ENCODE measurements at places on chromosomes 11 and 22. TPM values are rescaled to one million over a fixed set of nuclear protein-coding genes. Genes with fewer than 3 reads are reported as not detected.
A peak's percentile ranks its signal among the peaks of the same experiment; 100 is the strongest.

GRCh38 chr11:99268886-99269285 lies 248.1 kb downstream of the CNTN5 start:
- no peak for DNase-seq
- H3K27me3 ChIP-seq = no peaks in the 10 kb centered on the region
- H3K4me3 ChIP-seq = no peak overlapping the region
- no peak overlapping the region for H3K27ac ChIP-seq
- no peaks in the 10 kb centered on the region for H3K4me1 ChIP-seq

Gene MMP12
- total RNA-seq = not detected

DNA sequence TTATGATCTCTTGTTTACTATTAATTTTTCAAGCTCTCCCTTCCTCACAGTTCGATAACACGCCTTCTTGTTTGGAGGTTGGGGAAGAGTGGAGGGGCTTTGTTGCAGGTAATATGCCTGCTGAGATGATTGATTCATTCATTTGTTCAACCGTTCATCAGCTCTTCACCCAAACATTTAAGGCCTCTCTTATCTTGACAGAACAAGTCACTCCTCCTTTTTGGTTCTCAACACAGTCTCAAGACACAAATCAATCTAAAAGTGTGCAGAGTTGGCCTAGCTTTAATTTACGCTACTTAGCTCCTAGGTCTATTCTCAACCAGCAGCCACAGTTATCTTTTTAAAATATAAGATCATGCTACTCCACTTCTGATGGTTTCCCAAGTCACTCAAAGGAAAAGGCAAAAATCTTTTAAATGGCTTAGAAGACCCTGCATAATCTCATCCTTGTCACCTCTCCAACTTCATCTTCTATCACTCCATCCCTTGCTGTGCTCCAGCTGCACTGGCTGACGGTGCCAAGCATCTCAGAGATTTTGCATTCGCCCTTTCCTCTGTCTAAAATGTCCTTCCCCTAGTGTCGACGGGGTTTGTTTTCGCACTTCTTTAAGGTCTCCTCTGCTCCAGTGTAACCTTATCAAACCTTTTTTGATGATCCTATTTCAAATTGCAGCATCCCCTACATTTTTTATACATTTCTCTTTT lies 60.3 kb downstream of the AMBRA1 start:
- H3K4me3 ChIP-seq = no peak overlapping the region
- no peaks in the 10 kb centered on the region for H3K27me3 ChIP-seq
- no peak for DNase-seq
- peaks cover 10% of the 10 kb centered on the region for H3K4me1 ChIP-seq
- no peak overlapping the region for H3K27ac ChIP-seq
- H3K36me3 ChIP-seq = no peaks in the 10 kb centered on the region

DNA sequence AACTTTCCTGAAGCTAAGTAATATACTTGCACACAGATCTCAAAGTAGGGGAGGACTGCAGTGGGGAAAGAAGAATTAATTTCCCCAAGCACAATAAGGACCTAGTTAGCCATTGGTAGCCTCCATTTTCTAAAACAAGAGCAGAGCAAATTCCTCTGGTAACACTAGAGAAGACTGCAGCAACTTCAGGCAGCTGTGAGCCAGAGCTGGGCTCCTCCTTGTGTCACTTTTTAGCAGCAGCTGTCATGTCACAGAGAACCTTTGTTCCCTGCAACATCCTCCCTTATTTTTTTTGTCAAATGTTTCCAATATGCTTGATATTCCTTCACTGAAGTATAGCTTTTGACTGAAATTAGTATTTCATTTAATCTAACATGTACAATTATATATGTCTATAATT lies 54.4 kb downstream of the RRAS2 start:
- H3K4me3 ChIP-seq = no peak overlapping the region
- H3K4me1 ChIP-seq = peaks cover 20% of the 10 kb centered on the region
- H3K27ac ChIP-seq = no peak overlapping the region
- DNase-seq = no peak
- no peaks in the 10 kb centered on the region for H3K36me3 ChIP-seq
- H3K27me3 ChIP-seq = no peaks in the 10 kb centered on the region

GRCh38 chr11:34830648-34831047 lies 85.5 kb downstream of the APIP start:
- peaks cover 14% of the 10 kb centered on the region for H3K4me1 ChIP-seq
- no peak overlapping the region for H3K27ac ChIP-seq
- H3K4me3 ChIP-seq = no peak overlapping the region
- H3K36me3 ChIP-seq = no peaks in the 10 kb centered on the region
- no peaks in the 10 kb centered on the region for H3K27me3 ChIP-seq
- DNase-seq = peak; percentile 58

Gene TIMP3
- 659 TPM for total RNA-seq

GRCh38 chr11:116281173-116282160 lies 491.3 kb downstream of the BUD13 start:
- peaks cover 4% of the 10 kb centered on the region for H3K4me1 ChIP-seq
- DNase-seq = no peak
- no peaks in the 10 kb centered on the region for H3K27me3 ChIP-seq
- H3K36me3 ChIP-seq = no peaks in the 10 kb centered on the region
- H3K27ac ChIP-seq = no peak overlapping the region

DNA sequence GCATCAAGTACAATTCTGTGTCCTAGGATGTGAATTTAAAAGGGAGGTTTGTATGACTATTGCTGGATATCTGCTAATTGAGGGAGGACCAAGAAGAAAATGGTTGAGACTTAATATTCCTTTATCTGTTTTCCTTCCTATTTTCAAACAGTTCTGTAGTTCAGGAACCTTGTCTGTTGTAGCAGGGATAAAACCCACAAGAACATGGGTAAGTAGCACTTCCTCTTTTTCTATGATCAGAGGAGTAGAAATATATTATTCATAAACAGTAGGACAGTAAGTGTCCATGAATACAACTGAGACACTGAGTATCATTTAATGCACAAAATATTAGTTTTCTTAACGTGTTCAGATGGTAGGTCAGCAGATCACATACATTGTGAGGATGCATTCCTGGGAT lies 7.6 kb downstream of the MS4A3 start:
- H3K27ac ChIP-seq = no peak overlapping the region
- no peaks in the 10 kb centered on the region for H3K36me3 ChIP-seq
- no peak for DNase-seq
- H3K4me1 ChIP-seq = no peaks in the 10 kb centered on the region
- no peaks in the 10 kb centered on the region for H3K27me3 ChIP-seq

DNA sequence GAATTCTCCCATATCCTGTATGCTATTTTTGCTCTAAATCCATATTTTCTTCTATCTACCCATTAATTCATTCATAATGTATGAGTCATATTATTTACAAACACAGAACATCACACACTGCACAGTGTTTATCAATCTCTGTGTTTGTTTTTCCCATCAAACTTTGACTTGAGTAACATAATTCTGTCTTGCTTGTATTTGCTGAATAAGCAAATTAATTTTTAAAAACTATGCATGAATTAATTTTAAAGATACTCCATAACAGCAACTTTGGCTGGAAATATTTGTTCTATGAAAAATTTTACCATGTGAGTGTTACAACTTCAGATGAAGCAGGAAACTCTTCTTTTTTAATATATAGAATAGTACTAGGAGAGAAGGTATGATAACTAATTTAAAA lies 275.6 kb downstream of the GRM5 start:
- H3K36me3 ChIP-seq = no peaks in the 10 kb centered on the region
- no peak for DNase-seq
- H3K27me3 ChIP-seq = no peaks in the 10 kb centered on the region

Gene OR5L2
- not detected for total RNA-seq

DNA sequence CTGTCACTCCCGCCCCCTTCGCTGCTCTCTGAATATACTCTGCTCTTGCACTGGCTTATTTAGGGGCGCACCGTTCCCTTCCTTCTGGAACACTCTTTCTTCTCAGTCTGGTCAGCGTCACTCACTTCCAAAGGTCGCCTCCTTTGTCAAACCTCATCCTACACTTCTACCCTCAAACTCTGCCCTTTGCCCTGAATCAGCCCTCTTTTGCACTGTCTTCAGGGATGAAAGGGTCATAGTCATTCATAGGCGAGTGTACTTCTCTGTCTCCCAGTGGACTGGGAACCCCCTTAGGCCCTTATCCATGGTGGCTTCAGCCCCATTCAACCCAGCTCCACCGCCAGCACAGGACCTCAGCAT lies 15.4 kb downstream of the MOGAT2 start:
- H3K4me1 ChIP-seq = peaks cover 6% of the 10 kb centered on the region
- no peak for DNase-seq
- H3K4me3 ChIP-seq = no peak overlapping the region
- H3K27me3 ChIP-seq = no peaks in the 10 kb centered on the region

Gene TPBGL
- 0.94 TPM for total RNA-seq

DNA sequence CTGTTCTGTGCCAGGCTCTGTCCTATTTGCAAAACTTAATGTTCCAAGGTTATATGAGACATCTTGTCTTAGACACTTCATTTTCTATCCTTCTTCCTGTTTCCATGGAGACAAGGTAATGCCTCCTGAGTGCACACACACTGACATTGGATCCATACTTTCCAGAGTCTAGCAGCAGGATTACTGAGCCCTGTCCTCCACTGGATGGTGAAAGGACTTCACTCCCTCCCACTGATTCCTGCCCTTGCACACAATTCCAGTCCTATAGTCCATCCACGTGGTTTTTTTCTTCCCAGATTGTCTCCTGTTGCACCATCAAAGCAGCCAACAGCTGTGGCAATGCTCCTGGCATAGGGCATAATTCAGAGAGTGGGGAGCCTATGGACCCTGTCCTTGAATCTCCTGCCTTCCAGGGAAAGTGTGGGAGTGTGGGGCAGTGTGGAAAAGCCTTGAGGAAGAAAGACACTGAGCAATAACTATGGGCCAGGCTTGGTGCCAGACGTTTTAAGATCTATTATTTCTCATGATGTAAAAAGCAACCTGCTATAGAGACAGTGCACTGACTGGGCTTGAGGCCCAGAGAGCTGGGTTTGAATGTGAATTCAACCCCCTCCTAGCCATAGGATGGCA lies 31.3 kb downstream of the SERPINH1 start:
- H3K4me1 ChIP-seq = no peaks in the 10 kb centered on the region
- no peak overlapping the region for H3K4me3 ChIP-seq
- H3K27ac ChIP-seq = no peak overlapping the region
- H3K27me3 ChIP-seq = no peaks in the 10 kb centered on the region

DNA sequence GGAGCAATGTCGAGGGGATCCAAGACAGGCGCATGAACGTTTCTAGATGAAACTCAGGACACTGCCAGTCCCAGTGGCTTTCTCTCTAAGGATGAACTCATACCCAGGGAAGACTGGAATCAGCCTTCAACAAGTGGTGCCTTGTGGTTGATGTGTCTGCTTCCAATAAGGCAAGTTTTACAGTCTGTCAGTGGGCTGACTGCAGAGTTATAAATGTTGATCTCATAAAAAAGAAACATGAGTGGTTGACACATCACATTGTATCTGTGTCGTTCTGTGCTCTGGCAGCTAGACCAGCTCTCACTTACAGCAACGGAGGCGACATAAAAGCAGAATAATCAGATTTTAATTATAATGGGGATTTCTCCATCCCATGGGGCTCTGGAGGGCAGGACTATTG lies 96.7 kb downstream of the SNX19 start:
- no peak overlapping the region for H3K4me3 ChIP-seq
- no peaks in the 10 kb centered on the region for H3K36me3 ChIP-seq
- H3K27me3 ChIP-seq = no peaks in the 10 kb centered on the region
- H3K27ac ChIP-seq = no peak overlapping the region
- H3K4me1 ChIP-seq = no peaks in the 10 kb centered on the region

Gene CYTH4
- 41.1 TPM for total RNA-seq

GRCh38 chr11:64765291-64765850 lies 5.6 kb upstream of the PYGM start:
- peak; percentile 80 for DNase-seq
- peak overlapping the region; percentile 50 for H3K27ac ChIP-seq
- H3K4me3 ChIP-seq = no peak overlapping the region
- H3K36me3 ChIP-seq = peaks cover 56% of the 10 kb centered on the region
- H3K4me1 ChIP-seq = peaks cover 19% of the 10 kb centered on the region
